Dermis microvascular lymphatic vessel endothelial cell (primary cell): ENCODE measurements at places on chromosomes 16 and 17.

- DNase-seq = no peak
Measured at GRCh38 chr17:34592002-34592401, 12.6 kb downstream of the TMEM132E start.

GRCh38 chr16:87320510-87321227 lies 3.5 kb upstream of the C16orf95 start:
- no peak for DNase-seq

DNA sequence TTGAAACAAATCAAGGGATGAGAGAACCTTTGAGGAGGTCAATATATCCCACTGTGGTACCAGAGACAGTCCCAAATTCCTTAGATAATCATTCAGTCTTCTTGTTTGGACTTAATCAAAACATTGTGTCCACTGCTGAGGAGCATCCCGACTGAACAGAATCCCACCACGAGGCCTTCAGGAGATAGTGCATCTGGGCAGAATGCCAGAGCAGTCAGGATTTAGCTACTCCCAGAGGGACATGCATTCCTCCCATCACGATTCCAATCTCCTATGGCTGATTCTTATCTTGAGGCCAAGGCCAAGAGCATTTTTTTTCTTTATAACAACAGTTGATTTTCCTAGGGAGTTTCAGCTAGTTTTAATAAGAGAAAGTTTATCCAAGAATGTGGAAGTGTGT lies 87.4 kb upstream of the COX10 start:
- DNase-seq = no peak

DNA sequence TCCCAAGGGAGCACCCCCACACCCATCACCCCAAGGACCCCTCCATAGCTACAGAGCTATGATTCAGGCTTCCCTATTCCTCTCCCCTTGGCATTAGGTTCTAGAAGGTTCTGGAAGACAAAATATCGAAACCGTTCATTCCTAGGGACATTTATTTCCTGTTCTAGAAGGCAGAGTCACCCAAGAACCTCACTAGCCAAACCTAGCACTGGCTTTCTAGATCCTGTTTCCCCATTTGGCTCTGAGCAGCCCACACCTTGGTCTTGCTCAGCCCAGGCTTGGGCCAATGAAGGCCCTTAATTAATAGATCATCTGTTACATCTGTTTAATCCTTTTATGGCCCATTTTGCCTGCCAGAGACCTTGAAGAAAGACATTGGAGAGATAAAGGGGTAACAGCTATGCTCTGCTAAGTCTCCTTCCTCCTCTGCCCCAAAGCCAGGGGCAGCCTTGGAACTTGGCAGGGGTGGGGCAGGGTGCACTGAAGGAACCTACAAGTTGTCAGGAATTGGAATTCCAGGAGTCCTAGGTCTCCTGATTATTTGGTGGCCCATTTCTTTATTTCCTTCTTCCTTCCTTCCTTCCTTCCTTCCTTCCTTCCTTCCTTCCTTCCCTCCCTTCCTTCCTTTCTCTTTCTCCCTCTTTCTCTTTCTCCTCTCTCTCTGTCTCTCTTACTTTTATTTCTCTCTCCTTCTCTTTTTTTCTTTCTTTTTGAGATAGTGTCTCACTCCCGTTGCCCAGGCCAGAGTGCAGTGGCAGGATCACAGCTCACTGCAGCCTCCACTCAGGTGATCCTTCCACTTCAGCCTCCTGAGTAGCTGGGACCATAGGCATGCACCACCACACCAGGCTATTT lies 8.7 kb upstream of the FZD2 start:
- DNase-seq = no peak

- DNase-seq = no peak
Measured at GRCh38 chr16:9079430-9079812, 12.0 kb upstream of the HAPSTR1 start.

DNA sequence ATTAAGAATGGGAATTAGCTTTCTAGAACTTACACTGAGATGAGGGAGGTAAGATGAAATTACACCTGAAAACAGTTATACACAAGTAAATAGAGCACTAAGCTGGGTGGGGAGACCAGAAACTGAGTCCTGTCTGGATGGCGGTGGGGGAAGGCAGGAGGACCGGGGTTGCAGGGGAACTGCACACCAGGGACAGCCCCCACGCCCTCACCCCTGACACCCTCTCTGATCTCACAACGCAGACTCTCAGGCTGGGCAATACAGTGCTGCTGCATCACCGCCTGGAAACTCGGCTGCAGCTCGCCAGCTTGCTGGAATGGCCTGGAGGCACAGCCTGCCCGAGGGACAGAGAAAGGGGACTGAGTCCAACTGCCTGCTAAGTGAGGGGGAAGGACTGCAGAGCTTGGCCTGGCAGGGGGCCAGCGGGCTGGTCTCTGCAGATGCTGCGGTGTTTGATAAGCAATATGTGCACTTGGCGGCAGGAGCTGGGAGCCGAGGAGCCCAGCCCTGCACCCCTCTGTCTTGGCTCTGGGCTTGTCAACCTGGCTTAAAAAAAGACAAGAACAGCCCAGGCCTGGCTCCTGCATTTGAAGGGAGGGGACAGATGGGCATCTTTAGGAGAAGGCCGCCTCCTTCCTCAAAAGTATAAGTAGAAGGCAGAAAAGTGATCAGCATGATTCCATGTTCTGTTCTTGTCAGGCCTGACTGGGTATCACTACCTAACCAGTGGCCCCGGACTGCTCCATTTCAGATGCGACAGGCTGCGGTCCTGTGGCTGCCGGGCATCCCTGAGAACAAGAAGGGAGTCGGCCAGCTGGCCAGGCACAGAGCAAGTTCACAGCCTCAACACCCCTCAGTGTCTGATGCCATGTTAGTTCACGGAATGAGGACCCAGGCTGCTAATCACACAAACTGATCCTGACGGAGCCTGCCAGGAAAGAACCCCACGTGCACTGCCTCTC lies 30.2 kb downstream of the SPHK1 start:
- DNase-seq = no peak

DNA sequence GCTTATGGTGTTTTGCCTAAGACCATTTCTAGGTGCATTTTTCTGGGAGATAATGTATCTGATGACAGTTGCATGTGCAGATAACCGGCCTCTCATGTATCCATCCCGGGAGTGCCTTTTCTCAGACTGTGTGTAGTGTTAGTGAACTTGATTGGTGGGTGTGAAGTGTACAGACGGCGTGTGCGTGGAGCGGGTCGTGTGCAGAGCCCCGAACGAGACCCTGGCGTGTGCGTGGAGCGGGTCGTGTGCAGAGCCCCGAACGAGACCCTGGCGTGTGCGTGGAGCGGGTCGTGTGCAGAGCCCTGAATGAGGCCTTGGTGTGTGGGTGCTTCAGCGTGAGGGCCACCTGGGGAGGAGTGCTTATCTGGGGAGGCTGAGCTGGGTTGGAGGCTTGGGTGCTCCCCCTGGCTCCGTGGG lies 28.9 kb upstream of the ZNF750 start:
- no peak for DNase-seq

GRCh38 chr16:52578007-52578828 lies 31.3 kb upstream of the TOX3 start:
- DNase-seq = no peak

DNA sequence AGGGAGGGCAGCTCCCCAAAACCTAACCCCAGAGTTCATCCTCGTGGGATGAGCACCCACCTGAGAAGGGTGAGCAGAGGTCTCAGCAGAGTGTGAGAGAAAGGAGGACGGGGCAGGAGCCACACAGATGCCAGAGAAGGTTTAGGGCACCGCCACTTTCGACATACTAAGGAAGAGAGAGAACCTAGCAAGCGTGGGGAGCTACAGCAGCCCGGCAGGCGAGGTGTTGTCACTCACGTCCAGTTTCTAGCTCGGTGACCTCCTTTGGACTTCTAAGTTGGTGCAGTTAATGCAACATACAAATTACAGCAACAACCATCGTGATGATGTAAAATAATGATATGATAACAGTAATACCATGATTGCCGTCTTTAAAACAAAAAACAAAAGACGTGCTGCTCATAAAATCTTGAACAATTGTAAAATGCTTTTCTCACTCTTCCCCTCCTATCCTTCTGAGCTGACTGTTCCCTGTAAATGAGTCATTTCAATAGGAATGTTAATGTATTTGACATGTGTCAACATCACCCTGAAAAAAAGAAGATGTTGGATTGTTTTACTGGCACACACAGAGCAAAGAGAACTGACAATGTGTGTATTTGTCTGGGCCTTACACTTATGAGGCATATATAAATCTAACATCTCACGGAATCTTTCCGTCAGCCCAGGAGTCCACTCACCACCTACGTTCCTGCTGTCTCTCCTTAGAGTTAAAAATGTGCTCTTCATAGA lies 158.2 kb upstream of the MAF start:
- peak; percentile 3 for DNase-seq

GRCh38 chr16:50213939-50214519 lies 52.3 kb upstream of the ADCY7 start:
- peak; percentile 70 for DNase-seq

DNA sequence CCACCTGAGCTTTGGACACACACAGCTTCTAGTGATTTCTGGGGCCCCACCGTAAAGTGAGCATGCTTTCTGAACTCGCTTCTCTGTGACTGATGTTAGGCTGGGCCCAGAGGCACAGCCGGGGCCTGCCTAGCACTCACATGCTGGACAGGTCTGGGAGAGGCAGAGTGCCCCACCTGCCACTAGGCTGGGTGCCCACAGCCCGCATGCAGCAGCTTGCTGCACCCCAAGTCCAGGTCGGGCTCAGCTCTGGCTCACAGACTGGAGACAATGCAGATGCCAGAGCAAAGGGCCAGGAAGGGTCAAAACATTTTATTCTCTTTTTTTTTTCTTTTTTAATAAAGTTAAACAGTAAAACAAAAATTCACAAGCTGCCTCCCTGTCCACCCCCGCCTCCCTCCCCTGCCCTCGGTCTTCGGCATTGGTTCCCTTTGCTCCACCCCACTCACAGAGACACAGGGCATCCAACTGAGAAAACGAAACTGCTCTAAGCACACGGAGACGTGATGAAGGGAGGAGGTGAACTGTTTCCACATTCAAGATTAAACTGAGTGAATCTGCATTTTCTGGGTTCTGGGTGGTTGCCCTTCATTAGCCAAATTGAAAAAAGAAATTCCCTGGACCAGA lies 9.7 kb downstream of the CNP start:
- DNase-seq = no peak

DNA sequence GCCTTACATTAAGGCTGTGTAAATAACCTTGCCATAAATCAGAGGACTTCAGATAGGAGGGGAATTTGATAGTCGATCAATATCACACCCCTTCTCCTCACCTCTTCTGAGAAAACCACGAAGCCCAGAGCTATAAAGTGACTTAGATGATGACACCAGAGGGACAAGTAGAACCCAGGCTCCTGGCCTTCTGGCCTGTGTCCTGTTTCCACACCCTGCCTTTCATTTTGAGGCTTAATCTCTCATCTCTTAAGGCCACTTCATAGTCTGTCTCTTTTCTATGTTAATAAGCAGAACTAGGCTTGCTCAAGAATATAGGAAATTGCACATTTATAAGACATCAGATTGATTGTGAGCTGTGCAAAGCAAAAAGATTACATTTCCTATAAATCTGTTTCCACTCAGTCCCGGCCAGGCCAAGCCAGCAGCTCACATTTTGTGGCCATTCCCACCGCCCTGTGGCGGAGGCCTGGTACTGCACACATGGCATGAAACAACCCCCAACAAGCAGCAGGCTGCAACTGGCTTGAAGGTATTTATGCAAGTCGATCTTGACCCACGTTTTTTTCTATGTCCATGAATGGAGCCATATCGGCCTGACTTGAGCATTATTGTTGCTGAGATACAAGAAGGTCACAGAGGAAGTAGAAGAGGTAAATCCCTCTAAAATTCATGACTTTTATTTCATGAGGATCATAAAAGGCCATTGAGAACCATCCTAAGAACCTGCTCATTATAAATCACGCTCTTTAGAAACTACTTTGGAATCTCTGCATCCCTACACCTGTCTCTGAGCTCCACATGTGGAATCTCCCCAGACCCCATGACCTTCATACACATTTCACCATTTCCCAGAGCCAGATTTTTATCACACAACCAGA lies 93.7 kb downstream of the PMP22 start:
- peak; percentile 29 for DNase-seq

GRCh38 chr17:602436-602835 lies 112.2 kb downstream of the VPS53 start:
- no peak for DNase-seq

DNA sequence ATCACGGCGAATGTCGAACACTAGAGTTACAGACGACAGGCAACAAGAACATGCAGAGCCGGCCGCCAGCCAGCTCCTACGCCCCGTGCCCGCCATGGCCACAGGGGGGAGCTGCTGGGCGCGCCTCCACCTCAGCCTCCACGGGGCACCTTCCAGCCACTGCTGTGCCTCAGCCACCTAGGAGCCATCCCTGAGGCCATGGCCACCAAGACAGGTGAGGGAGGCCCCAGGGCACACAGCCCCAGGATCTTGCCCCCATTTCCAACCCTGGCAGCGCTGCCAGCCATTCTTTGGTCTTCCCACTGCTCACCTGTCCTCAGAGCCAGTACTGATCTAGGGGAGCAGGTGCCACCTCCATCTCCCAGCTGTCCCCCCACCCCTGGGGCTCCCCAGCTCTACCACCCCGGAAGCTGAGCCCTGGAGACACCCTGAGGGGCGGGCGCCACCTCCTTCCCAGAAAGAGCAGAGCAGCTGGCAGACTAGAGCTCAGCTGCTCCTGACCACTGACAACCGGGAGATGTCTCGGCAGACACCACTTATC lies 11.8 kb downstream of the GNPTG start:
- peak; percentile 65 for DNase-seq

DNA sequence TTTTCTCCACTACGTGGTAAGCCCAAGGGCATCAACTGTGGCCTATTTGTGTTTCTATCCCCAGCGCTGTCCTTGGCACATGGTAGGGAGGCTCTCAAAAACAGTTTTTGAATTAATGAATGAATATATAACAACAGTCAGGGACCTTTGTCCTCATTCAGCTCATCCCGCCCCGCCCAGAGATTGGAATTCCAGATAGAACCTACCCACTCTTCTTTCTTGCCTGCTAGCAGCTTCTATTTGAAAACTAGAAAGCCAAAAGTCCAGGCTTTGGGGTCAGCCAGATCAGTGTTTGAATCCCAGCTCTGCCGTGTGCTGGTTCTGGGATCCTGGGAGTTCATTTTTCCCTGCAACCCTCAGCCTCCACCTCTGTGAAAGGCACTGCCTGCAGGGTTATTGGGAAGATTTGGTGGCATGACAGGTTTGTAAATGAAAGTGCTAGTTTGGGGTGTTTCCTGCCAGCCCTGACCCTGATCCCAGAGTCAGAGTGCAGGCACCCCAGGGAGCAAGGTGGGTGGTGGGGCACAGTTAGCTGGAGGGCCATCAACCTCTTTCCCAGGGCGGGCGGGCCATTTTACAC lies 4.5 kb downstream of the NHERF1 start:
- DNase-seq = no peak

GRCh38 chr16:72736074-72736473 lies 311.9 kb downstream of the ZFHX3 start:
- no peak for DNase-seq

GRCh38 chr16:85958731-85959130 lies 59.8 kb downstream of the IRF8 start:
- DNase-seq = no peak

DNA sequence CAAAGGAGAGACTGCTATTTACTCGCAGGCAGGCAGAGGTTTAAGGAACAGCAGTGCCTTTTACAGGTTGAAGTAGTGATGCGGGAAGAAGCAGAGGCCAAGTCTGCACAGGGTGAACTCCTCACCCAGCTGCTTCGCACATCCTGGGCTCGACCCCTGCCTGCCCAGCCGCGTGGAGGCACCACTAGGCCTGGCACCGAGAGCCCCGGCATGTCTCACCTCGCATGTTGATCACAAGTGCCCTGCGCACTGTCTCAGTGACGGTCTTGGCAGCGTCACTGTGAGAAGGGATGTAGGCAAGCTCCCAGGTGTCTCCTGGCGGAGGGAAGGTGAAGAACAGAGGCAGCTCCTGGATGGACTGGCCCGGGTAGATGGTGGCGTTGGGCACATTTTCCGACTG lies 14.7 kb downstream of the ABCA3 start:
- DNase-seq = no peak

- DNase-seq = no peak
Measured at GRCh38 chr16:55225972-55226542, 97.9 kb upstream of the IRX6 start.
